Spinal cord (tissue), 10 donors: ENCODE measurements at places on chromosomes 13 and 19.

- no peak for DNase-seq
Observed at GRCh38 chr13:102103469-102103868, 298.4 kb downstream of the FGF14 start.

DNA sequence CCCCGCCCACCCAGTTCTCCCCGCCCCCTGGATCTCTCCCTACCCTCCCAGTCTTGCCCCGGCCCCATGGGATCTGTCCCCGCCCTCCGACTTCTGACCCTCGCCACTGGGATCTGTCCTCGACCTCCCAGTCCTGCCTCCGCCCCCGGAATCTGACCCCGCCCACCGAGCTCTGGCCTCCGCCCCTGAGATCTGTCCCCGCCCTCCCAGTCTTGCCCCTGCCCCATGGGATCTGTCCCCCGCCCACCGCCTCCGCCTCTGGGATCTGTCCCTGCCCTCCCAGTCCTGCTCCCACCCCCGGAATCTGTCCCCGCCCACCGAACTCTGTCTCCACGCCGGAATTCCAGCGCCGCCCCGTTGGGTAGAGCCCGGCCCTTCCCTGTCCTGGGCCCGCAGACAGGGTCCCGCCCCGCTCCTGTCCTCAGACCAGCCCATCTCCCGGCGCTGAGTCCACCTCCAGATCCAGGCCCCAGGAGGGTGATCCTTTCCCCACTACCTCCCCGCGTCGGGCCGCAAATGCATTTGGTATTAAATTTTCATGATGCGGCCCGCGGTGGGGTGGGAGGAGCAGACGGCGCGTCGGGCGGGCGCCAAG lies 1.5 kb upstream of the SLC17A7 start:
- no peak for DNase-seq

DNA sequence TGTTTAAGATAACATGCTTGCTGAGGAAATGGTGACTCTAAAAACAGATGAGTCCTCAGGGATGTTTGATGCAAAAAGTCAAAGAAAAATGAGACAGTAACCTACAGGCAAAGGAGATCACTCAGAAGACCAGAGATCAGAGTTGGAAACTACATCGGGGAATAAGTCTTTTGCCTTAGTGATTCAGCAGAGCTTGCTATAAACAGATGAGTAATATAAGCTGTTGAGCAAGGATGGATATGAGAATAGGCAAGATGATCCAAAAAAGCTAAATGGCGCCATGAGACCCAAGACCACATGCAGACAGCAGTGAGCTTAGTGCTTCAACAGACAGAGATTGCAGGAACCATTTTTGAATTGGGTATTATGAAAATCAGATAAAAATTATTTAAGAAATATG lies 168.6 kb downstream of the POSTN start:
- DNase-seq: no peak

GRCh38 chr19:40228863-40229262 lies 2.4 kb upstream of the CCNP start:
- no peak for DNase-seq

GRCh38 chr13:108962654-108963053 lies 333.2 kb downstream of the MYO16 start:
- no peak for DNase-seq

GRCh38 chr13:46369506-46370277 lies 17.4 kb downstream of the RUBCNL start:
- peak; percentile 47 for DNase-seq

GRCh38 chr13:21528616-21529015 lies 69.5 kb upstream of the ZDHHC20 start:
- no peak for DNase-seq

DNA sequence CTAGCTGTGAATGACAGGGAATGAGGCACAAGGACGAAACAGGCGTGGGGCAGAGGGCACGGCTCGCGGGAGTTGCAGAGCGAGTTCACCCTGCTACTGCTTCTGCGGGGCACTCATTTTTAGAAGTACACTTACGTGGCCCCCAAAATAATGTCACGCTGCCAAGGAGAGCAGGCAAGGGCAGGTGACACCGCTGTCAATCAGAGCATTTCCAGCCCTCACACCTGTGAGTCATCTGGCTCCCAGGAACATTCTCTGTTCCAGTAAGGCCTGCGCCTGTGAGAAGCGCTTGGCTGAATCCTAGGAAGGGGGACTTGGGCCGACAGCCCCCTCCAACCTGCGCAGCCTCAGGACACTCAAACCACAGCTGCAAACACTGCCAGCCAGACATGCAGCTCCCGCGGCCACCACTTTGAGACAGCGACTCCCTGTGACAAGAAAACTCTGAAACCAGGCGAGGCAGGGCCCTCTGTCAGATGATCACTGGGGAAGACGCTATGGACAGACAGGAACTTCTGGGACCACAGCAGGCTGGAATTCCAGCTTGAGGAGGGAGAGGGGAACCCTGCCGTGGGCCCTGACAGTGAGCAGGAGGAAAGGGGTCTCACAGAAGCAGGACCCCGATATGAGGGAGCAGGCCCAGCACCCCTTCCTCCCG lies 12.7 kb downstream of the DOT1L start:
- no peak for DNase-seq

DNA sequence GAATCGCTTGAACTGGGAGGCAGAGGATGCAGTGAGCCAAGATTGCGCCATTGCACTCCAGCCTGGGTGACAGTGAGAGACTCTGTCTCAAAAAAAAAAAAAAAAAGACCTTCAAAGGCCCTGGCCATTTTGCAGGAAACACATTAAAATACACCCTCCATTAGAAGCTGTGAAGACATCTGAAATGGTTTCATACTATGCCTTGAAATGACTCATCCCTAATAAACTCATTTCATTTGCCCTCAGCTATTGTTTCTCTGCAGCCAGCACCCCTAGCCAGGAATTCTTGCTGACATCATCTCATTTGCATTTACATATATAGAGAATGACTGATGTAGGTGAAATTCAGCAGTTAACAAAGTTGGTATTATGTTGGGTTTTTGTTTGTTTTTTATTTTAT lies 8.7 kb downstream of the EML2 start:
- no peak for DNase-seq

DNA sequence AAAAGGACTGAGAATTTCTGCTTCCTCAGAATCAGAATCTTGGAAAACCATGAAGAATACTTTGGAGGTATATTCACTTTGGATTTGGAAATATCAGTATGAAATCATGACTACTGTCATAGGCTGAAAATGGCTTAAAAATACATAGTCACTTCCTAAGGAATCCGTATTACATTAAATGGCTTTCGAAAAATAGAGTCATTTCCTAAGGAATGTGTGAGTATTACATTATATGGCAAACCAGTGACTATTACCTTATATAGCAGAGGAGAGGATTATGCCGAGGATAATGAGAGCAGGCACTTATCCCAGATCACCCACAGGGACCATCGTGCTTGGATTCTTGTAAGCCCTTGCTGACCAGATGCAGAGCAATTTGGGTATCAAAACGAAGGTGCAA lies 1471.8 kb downstream of the EFNB2 start:
- no peak for DNase-seq

DNA sequence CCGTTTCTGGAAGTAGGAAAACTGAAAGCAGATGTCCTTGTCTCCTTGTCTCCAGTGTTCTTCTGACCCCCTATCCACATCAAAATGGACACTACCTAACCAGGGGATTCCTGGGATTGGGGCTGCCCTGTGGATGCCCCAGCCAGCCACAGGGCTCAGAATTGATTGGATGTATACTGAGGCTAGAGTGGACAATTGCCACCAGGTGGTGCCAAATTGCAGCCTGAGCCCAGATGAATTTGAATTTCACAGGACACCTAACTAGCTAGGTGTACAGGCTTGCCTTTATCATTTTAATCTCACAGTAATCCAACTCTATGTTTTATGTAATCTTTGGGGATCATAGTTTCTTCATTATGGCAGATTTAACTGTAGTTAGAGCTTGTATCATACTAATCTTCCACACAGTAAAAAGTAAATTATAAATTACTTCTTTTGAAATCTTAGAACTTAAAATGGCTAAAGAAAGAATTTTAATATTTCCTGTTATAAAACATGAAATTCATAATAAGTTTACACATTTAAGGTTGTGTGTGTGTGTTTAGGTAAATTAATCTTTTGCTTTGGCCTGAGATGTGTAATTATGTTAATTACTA lies 58.0 kb downstream of the PIBF1 start:
- peak; percentile 41 for DNase-seq

- DNase-seq: no peak
Observed at GRCh38 chr19:3857449-3858003, 11.3 kb downstream of the ZFR2 start.

- peak; percentile 32 for DNase-seq
Observed at GRCh38 chr19:33905473-33905936, 108.8 kb downstream of the KCTD15 start.

DNA sequence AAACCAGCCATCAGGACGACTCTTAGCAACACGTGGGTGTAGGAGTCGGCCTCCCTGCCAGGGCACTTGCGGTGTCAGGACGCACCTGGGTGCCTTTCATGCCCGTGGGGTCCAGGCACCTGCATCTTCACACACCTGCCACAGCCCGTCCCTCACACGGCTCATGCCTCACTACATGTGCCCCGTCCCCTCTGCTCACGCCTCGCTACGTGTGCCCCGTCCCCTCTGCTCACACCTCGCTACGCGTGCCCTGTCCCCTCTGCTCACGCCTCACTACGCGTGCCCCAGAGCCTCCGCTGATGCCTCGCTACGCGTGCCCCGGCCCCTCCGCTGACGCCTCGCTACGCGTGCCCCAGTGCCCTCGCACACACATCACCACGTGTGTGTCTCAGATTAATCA lies 58.0 kb upstream of the F7 start:
- no peak for DNase-seq

GRCh38 chr13:102993348-102993747 lies 72.9 kb downstream of the SLC10A2 start:
- no peak for DNase-seq

GRCh38 chr13:110850840-110851239 lies 64.0 kb downstream of the ANKRD10 start:
- no peak for DNase-seq
